ENCODE measurements at places on chromosomes 1 and 21. TPM values are rescaled to one million over a fixed set of nuclear protein-coding genes. Genes with fewer than 3 reads are reported as not detected.

GRCh38 chr1:221440658-221441057 lies 301.2 kb downstream of the DUSP10 start:
- DNase-seq, result peak; percentile 79

DNA sequence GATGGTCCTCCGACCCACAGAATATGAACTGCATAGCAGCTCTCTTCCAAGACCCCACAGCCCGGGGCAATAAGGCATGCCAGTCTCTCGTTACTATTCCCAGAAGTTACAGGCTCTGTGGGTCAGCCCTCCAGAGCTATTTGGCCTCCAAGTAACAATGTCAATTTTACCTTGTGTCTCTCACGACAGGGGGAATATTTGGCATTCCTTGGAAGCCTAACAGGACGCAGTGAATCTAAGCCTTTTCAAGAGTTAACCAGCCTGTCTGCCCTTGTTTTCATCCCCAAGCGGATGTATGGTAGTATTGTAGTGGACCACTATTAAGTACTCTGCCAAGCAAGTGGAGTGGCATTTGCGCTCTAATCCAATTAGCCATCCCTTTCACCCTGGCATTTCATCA lies 24.4 kb upstream of the GNG4 start:
- DNase-seq, result no peak

Gene PADI2
- 0.33 TPM for total RNA-seq

Gene LORICRIN
- total RNA-seq, result not detected

DNA sequence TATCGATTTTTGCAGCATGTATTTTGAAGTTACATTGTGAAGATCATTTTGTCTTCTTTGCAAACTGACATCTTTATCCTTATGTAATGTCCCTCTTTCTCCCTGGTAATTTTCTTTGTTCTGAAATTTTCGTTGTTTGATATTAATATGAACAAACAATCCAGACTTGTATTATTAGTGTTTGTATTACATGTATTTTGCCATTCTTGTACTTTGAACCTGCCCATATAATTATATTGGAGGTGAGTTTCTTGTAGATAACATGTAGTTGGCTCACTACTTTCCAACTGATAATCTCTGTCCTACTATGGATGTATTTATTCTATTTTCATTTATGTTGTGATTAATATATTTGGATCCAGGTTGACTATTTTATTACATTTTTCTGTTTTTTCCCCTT lies 27.1 kb downstream of the OBSCN start:
- DNase-seq, result no peak

Gene PIK3R3
- total RNA-seq, result 11.6 TPM

Gene HSPB7
- 44.4 TPM for total RNA-seq

Gene SYTL1
- 1.5 TPM for total RNA-seq

DNA sequence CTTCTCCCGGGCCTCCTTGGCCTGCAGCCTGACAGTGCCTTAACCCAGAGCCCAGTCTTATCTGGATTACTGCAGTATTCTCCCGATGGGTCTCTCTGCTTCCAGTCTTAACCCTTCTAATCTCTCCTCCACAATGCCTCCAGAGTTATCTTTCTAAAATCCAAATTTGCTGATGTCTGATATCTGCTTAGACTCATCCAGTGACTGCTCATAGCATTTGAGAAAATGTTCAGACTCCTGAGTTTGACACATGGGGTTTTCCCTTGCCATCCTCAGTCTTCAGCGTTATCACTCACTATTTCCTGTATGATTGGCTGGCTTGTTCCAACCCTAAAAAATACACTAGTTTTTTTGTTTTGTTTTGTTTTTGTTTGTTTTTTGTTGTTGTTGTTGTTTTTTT lies 102.0 kb downstream of the FMN2 start:
- no peak for DNase-seq

Gene HSF2BP
- 0.36 TPM for total RNA-seq

Gene CD247
- not detected for total RNA-seq

DNA sequence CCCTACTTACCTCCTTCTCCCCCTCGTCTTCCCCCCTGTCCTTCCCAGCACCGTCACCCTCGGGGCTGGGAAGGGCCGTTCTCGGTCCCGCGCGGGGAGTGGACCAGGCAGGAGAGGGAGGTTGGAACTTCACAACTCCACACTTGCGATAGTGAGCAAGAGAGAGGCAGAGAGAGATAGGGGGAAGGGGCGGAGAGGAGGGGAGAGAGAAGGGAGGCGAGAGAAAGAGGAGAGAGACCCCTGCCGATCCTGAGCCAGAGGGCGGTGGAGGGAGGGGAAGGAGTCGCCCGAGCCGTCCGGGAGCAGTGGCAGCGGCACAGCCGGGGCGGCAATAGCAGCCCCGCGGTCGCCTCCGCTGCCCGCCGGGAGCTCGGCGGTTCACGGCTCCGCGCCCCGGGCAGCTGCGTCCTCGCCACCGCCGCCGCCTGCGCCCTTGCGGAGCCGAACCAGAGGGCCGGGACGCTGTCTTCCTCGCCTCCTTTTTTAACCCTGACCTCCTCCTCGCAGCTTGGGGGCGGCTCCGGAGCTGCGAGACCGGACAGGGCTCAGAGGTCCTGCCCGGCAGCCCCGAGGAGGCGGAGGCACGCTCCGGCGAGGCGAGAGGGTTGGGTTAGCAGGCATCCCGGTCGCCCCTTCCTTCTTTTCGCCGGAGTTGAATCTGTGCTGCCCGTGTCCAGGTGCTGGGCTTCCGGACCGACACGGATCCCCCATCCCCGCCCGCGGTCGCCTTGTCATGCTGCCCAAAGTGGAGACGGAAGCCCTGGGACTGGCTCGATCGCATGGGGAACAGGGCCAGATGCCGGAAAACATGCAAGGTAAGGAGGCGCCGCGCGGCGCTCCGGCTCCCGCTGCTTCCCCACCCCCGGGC lies 11.7 kb downstream of the NR5A2 start:
- no peak for DNase-seq

DNA sequence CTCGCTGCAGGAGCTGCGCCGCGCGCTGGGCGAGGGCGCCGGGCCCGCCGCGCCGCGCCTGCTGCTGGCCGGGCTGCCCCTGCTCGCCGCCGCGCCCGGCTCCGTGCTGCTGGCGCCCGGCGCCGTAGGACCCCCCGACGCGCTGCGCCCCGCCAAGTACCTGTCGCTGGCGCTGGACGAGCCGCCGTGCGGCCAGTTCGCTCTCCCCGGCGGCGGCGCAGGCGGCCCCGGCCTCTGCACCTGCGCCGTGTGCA lies 730 bp downstream of the OLIG1 start:
- DNase-seq, result no peak

All from sigmoid colon (tissue), 7 donors.